Gastroesophageal sphincter (tissue), 4 donors: ENCODE measurements at places on chromosomes 7 and 10.

DNA sequence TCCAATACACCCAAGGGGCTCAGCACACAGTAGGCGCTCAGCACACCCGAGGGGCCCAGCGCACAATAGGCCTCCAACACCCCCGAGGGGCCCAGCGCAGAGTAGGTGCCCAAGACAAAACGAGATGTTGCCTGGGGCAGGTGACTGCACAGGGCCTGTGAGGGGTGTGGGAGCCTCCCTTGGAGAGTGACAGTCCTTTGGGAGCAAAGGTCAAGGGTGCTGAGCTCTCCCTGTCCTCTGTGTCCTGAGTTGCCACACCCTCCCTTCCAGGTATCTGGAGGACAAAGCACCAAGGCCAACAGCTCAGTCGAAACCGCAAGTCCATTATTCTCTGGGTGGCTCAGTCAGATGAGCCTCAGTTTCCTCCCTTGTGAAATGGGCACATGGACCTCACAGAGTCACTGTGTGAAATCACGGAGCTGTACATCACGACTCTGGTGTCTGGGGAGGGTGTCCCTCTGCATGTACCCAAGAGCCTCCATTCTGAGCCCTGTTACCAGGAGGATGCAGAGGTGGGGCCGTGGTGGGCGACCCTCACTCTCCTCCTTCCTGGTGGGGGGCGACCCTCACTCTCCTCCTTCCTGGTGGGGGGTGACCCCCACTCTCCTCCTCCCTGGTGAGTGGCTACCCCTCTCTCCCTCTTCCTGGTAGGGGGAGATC, 81.3 kb downstream of the FOXL3 start:
- ATAC-seq = no peak

GRCh38 chr10:129194181-129194870, 272.7 kb upstream of the MGMT start:
- no peak for ATAC-seq

- no peak for ATAC-seq
Measured at GRCh38 chr7:72223351-72223750, 188.8 kb downstream of the CALN1 start.

DNA sequence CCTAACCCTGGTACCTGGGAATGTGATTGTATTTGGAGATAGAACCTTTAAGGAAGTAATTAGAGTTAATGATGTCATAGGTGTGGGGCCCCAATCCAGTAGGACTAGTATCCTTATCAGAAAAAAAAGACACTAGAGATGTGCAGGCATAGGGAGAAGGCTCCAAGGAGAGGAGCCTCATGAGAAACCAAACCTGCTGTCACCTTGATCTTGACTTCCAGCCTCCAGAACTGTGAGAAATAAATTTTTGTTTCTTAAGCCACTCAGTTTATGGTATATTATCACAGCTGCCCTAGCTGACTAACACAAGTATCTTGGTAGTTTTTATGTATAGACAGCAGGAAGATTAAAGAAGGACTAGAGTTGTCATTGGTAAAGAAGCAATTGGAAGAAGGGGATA, 23.9 kb upstream of the CELF2 start:
- ATAC-seq = no peak

DNA sequence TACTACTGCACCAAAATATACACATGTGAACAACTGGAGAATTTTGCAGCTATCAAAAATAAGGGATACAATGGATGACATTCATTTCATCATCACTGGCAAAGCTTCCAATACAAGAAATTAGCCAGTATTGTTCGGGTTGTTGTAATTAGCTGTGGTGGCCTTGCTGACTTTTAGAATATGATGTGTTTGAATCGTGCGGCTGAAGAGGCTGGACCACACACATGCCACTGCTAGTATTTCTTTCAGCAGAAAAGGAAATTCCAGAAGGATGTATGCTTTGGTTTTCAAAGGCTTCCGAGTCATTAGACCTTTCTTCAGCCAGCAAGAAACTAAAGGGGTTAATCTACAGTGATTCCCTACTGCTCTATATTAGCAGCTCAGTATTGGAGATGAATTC, 16.6 kb downstream of the RPP38 start:
- no peak for ATAC-seq

DNA sequence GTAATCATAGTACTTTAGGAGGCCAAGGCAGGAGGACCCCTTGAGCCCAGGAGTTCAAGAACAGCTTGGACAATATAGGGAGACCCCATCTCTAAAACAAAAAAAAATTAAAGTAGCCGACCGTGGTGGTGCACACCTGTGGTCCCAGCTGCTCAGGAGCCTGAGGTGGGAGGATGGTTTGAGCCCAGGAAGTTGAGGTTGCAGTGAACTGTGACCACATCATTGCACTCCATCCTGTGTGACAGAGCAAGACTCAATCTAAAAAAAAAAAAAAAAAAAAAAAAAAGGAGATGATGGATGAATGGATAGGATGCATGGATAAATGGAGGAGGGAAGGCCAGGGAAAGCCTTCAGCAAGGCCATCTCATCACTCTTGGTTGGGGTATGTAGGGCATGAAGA, 33.4 kb upstream of the BMPR1A start:
- ATAC-seq = no peak

- no peak for ATAC-seq
Measured at GRCh38 chr7:95865716-95866371, 93.5 kb downstream of the DYNC1I1 start.

DNA sequence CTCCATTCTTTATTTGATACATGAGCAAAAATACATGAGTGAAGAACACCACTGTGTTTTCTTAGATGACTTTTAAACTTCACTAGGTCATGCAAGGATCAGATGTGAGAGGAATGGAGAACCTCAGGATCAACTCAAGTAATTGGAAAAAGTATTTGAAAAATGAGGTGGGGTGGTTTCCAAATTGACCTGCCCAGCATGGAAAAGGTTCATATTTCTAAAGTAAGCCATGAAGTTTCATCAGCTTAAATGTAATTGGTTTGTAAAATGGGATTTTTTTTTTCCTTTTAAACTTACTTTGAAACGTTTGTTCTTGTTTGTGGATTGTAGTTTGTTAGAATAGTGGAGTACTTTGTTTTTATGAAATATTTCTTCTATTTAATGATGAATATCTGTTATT, 134.8 kb downstream of the MLLT10 start:
- ATAC-seq = no peak

DNA sequence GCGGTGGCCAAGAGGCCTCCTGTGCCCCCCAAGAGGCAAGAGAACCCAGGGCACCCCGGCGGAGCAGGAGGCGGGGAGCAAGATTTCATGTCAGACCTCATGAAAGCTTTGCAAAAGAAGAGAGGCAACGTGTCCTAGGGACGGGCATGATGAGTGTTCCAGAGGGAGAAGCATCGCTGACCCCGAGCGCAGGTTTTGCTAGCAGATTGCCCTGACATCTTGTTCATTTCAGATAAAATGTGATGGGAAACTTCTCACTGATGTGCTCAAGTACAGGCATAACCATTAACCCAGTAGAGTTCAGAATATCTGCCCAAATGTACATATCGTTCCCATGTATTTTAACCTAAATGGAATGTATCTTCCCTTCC, 129.2 kb downstream of the APBB1IP start:
- ATAC-seq = no peak

GRCh38 chr7:4028221-4028620, 653.9 kb upstream of the FOXK1 start:
- ATAC-seq = no peak

GRCh38 chr10:117074621-117075020, 63.4 kb downstream of the VAX1 start:
- no peak for ATAC-seq

- peak; percentile 61 for ATAC-seq
Measured at GRCh38 chr7:14902589-14903067, at the start of gene DGKB. Gene DGKB, minus strand, starts transcription at chr7:14902751.

DNA sequence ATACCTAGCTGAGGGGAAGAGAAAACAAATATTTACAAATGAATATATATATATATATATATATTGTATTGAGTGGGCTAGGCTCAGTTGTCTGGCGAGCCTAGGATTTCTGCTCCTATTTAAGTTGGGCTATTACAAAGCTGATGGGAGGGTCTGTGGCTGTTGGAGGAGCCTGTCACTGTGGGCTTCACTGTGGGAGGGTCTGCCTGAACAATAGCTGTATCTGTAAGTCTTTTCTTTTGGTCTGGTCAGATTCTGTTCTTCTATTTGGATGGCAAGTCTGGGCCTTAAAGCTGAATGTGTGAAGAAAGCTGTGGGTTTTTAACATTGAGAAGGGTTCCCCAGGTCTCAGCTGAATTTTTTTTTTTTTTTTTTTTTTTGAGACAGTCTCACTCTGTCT, 220.6 kb upstream of the LYZL1 start:
- ATAC-seq = no peak

DNA sequence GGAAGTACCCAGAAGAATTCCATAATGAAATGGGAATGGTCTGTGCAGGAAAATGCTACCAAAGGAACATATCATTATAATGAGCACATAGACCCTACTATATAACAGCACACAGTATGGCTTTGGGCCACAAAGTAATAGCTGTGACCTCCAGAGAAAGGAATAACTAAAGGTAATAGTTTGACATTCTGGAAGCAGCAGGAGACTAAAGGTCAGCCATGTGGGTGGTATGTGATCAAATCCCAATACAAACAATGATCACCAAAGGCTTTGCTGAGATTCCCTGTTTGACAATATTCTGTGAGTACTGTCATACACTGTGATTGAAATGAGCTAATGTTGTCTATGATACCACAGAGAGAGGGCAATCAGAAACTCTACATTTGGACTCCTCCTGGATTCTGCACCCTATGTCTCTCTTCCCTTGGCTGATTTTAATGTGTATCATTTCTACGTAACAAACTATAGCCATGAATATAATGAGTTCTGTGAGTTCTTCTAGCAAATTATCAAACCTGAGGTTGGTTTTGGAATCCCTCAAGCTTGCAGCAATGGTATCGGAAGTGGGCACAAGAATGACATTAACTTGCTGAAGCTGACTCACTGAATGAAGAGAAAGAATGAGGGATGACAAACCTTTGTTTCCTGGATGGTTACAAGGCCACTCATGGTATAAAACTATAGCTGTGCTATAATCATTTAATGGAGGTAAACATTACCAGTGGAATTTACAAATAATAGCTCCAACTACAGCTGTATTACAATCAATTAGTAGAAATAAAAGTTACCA, 99.6 kb downstream of the JMJD1C start:
- no peak for ATAC-seq

GRCh38 chr7:149753375-149754233, 19.8 kb downstream of the ZNF467 start:
- no peak for ATAC-seq

GRCh38 chr10:127855591-127855881, 37.2 kb downstream of the CLRN3 start:
- ATAC-seq = no peak

DNA sequence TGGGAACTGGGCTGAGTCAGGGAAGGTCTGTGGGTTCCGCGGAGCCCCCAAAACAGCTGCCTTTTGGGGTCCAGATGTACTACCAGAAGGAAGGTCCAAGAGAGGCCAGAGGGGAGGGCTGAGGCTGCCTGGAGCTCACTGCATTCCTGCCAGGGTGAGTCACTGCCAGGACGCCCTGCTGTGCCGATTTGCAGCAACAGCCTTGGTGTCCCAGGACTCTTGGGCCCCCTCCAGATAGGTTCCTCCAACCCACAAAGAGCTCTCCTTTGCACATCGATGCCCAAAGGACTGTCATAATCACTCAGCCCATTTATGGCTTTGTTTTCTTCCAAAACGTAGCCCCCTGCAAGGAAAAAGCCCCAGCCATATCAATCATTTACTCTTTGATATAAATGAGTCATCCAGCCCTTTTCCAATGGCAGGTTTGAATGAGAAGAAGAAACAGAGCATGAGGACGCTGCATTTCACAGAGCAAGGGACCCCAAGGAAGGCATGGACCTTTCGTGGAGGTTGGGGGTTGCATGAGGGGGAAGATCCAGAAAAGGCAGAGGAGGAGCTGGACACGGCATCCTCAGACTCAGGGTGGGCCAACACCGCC, 32.2 kb upstream of the COL13A1 start:
- peak; percentile 56 for ATAC-seq

DNA sequence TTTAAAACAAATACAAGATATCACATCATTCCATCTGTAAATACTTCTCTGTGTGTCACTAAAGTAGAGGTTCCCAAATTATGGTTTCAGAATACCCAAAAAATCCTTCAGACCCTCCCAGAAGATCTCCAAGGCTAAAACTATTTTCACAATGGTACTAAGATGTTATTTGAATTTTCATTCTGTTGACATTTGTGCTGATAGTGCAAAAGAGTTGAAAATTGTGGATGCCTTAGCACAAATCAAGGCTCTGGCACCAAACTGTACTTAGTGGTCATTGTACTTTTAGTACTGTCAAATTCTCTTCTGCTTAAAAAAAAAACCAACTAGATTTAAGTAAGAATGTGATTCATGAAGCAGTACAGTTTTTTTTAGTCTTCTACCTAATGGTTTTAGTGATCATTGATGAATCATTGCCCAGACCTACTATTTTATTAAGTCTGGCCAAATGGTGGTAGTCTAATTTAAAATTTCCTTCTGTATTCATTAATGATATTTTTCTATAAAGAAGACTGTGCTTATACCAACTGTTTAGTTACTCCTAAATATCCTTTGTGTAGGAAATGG, 50.5 kb downstream of the TPST1 start:
- no peak for ATAC-seq

GRCh38 chr7:79412438-79412837, 41.0 kb downstream of the MAGI2 start:
- ATAC-seq = no peak

DNA sequence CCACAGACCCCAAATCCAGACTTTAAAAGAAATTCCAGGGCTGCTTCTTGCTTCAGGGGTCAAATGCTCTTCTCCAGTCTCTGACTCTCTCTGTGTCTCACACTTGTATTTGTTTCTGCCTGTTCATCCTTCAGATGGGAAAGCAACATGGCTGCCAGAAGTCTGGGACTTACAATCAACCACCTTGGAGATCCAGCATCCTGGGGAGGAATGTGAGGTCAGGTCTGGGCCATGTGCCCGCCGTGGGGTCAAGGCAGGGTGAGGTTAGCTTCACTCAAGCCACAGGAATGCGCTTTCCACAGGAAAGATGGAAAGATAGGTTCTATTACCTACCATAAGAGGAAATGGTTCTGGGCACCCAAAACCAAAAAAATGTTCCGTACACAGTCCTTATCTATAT, 34.3 kb upstream of the NPVF start:
- no peak for ATAC-seq

GRCh38 chr7:120402801-120403200, 129.8 kb downstream of the KCND2 start:
- no peak for ATAC-seq

- peak; percentile 63 for ATAC-seq
Measured at GRCh38 chr7:73451780-73452398, 18.3 kb downstream of the FZD9 start.
